T-helper 17 cell (primary cell): ENCODE measurements at places on chromosomes 12 and 14. TPM values are rescaled to one million over a fixed set of nuclear protein-coding genes. Genes with fewer than 3 reads are reported as not detected.

KLRC3 gene
- not detected for total RNA-seq

DNA sequence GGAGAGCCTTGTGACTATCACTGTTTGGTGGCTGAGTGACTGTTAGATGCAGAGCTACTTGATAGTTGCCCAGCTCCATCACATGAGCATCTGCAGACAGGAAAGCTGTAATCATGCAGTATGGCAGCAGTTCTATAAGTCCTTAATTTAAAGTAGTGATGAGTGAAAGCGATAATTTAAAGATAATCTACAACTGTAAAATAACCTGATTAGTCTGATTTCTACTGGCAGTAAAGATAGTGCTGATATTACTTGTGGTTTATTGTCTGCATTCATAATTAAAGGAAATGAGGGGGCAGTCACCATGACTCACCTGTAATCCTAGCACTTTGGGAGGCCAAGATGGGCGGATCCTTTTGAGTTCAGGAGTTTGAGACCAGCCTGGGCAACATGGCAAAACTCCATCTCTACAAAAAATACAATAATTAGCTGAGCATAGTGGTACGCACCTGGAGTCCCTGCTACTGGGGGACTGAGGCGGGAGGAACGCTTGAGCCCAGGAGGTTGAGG is 41.2 kb upstream of the PLEKHD1 start:
- DNase-seq = no peak
- no peak overlapping the region for H3K4me3 ChIP-seq
- no peaks in the 10 kb centered on the region for H3K27me3 ChIP-seq
- no peak overlapping the region for H3K27ac ChIP-seq

- H3K36me3 ChIP-seq = peaks cover 3% of the 10 kb centered on the region
- H3K27me3 ChIP-seq = no peaks in the 10 kb centered on the region
- H3K4me3 ChIP-seq = peak overlapping the region; percentile 7
- peak overlapping the region; percentile 59 for H3K27ac ChIP-seq
- peaks cover 11% of the 10 kb centered on the region for H3K4me1 ChIP-seq
Measured at GRCh38 chr12:96295532-96296160, 101.5 kb downstream of the ELK3 start.

DNA sequence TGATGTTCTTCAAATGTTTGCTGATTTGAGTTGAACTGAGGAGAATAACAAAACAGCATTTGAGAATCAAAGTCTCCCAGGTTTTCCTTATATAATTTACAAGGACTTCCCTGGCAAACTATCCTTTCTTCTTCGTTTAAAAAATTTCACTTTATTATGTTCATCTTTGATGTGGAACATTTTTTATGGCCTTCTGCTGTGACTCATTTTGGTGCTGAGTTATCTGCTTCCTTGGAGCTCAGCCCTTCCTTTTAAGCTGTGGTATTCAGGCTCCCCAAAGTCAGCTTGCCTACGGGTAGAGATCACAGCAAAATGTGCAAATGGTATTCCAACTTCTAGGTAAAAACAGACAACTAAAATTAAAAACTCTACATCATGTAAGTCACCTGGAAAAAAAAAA is 1.4 kb upstream of the ANO4 start:
- no peak for DNase-seq
- no peak overlapping the region for H3K4me3 ChIP-seq
- no peaks in the 10 kb centered on the region for H3K36me3 ChIP-seq
- no peak overlapping the region for H3K27ac ChIP-seq

GRCh38 chr12:75505706-75506312 is 5.6 kb downstream of the KRR1 start:
- H3K27ac ChIP-seq = no peak overlapping the region
- no peak for DNase-seq
- H3K27me3 ChIP-seq = no peaks in the 10 kb centered on the region
- peaks cover 4% of the 10 kb centered on the region for H3K36me3 ChIP-seq
- peak overlapping the region; percentile 19 for H3K4me3 ChIP-seq

COX8C gene
- not detected for total RNA-seq

DNA sequence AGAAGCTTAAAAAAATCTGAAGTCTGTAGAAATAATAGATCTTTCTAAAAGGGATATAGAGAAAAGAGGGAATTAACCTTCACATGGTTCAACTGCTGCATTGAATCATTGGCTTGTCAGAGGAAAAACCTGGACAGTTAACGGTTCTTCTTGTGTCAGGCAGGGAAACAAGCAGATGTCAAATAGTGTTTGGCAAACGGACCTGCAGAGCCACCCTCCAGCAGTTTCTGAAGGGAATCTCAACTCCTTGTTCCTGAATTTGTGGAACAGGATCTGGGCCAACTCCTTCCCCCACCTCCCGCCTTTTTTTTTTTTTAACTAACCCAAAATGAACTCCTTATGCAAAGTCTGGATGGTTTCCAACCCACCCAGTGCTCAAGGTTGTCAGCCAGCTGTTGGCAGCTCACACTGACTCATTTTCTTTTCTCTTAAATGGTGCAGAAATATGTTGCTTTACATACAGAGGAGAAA is 187.3 kb downstream of the CAND1 start:
- DNase-seq = no peak
- H3K27ac ChIP-seq = no peak overlapping the region
- H3K4me1 ChIP-seq = peaks cover 15% of the 10 kb centered on the region
- no peaks in the 10 kb centered on the region for H3K27me3 ChIP-seq

TAS2R30 gene
- 4.9 TPM for total RNA-seq

DNA sequence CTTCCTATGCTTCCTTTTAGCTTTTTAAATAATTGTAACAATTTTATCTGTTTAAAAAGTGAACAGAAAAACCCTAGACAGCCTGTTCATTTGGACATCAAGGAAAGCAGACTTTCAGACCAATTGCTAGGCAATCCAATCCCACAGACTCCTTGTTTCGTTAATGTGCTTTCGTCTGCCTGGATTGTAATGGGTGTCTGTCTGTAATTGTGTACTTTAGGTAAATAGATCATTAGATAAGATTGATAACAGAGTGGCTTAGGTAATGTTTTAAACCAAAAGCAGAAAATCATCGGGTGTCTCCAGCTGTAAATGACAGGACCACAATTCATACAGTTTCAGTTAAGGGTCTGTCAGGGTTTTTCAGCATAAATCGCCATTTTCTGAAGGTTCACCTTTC is 19.6 kb downstream of the CCDC60 start:
- no peak overlapping the region for H3K27ac ChIP-seq
- no peak overlapping the region for H3K4me3 ChIP-seq
- no peaks in the 10 kb centered on the region for H3K36me3 ChIP-seq
- DNase-seq = no peak
- no peaks in the 10 kb centered on the region for H3K27me3 ChIP-seq

LUM gene
- not detected for total RNA-seq

RNASE1 gene
- not detected for total RNA-seq

GRCh38 chr12:118611295-118611694 is 234.9 kb downstream of the SUDS3 start:
- no peak overlapping the region for H3K4me3 ChIP-seq
- no peaks in the 10 kb centered on the region for H3K4me1 ChIP-seq
- no peaks in the 10 kb centered on the region for H3K27me3 ChIP-seq
- DNase-seq = no peak
- no peaks in the 10 kb centered on the region for H3K36me3 ChIP-seq

DNA sequence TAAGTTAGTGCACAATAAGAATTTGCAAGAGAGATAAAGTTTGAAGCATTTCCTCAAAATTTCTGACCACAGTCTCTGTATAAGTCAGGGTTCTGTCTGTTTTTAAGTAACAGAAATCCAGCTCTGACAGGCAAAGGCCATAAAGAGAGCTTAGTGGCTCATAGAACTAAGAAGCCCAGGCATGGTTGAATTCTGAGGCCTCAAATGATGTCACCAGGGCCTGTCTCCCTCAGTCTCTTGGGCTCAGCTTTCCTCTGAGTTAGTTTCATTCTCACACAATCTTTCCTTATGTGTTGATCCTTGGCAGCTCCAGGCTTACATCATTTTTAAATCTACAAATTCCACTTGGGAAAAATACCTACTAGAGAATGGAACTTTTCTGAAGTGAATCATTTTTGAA is 173.4 kb upstream of the ATP2B1 start:
- H3K36me3 ChIP-seq = no peaks in the 10 kb centered on the region
- peaks cover 28% of the 10 kb centered on the region for H3K4me1 ChIP-seq
- no peak for DNase-seq
- H3K27ac ChIP-seq = peak overlapping the region; percentile 98

GRCh38 chr12:16763901-16764300 is 157.9 kb upstream of the LMO3 start:
- H3K27me3 ChIP-seq = no peaks in the 10 kb centered on the region
- DNase-seq = no peak
- no peak overlapping the region for H3K4me3 ChIP-seq
- no peaks in the 10 kb centered on the region for H3K36me3 ChIP-seq
- H3K4me1 ChIP-seq = no peaks in the 10 kb centered on the region

GPR162 gene
- total RNA-seq = not detected

DNA sequence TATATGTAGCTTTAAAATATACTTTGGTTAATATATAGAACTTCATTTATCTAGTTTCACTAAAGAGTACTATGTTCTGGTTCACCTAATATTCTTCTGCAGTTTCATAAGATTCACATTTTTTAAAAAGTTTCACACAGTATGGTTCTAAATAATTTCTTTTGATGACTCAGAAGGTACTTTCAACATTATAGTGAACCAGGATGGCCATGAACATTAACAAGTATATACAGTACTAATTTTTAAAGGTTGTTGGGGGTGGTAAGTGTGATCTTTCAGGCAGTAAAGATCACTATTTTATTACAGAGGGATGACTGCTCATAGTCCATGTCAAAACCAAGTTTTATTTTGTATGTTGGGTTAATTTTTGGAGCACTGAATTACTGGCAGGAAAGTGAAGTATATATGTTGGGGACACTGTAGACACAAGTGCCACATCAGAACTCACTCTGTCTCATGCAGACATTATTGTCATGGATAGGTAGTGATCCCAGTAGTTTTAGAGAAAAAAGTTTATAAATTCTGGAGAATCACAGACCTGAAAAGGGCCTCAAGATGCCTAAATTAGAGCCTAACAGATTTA is 60.0 kb downstream of the DCAF5 start:
- H3K4me3 ChIP-seq = no peak overlapping the region
- no peak for DNase-seq
- peak overlapping the region; percentile 91 for H3K27ac ChIP-seq
- peaks cover 4% of the 10 kb centered on the region for H3K36me3 ChIP-seq
- H3K4me1 ChIP-seq = peaks cover 14% of the 10 kb centered on the region
- no peaks in the 10 kb centered on the region for H3K27me3 ChIP-seq

NAV3 gene
- total RNA-seq = 0.08 TPM

GPR135 gene
- 2.8 TPM for total RNA-seq

- H3K27ac ChIP-seq = no peak overlapping the region
- H3K36me3 ChIP-seq = peaks cover 2% of the 10 kb centered on the region
- H3K4me1 ChIP-seq = peaks cover 53% of the 10 kb centered on the region
- no peaks in the 10 kb centered on the region for H3K27me3 ChIP-seq
Measured at GRCh38 chr12:42135259-42135814, 9.3 kb downstream of the GXYLT1 start.

- peaks cover 11% of the 10 kb centered on the region for H3K27me3 ChIP-seq
- H3K4me1 ChIP-seq = no peaks in the 10 kb centered on the region
- DNase-seq = no peak
- H3K36me3 ChIP-seq = no peaks in the 10 kb centered on the region
- no peak overlapping the region for H3K4me3 ChIP-seq
- H3K27ac ChIP-seq = no peak overlapping the region
Measured at GRCh38 chr14:33511851-33512640, 438.8 kb downstream of the EGLN3 start.

DNA sequence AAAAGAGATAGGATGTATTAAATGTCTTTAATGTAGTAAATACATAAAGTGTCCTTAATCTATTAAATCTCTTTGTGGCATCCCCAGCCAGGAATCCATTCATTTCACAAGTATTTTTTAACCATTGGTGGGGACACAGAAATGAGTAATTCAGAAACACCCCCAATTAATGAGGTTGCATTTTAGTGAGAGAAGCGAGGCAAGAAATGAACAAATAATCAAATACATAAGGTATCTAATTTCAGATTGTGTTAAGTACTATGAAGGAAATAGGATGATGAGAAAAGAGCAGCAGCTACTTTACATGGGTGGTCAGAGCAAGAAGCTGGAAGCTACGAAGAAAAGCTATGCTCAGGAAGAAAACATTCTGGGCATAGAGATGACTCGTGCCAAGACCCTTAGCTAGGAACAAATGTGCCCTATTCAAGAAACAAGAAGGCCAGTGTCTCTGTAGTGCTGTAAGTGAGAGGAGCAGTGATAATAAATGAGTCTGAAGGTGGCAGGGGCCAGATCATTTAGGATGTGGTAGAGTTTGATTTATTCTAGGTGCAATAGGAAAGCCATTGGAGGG is 60.5 kb upstream of the IGF1 start:
- H3K36me3 ChIP-seq = no peaks in the 10 kb centered on the region
- no peak overlapping the region for H3K27ac ChIP-seq
- peaks cover 21% of the 10 kb centered on the region for H3K27me3 ChIP-seq
- no peaks in the 10 kb centered on the region for H3K4me1 ChIP-seq
- H3K4me3 ChIP-seq = no peak overlapping the region

- peaks cover 39% of the 10 kb centered on the region for H3K27me3 ChIP-seq
- no peak overlapping the region for H3K27ac ChIP-seq
- H3K4me1 ChIP-seq = peaks cover 4% of the 10 kb centered on the region
- DNase-seq = no peak
Measured at GRCh38 chr12:117850048-117850447, 118.7 kb downstream of the KSR2 start.

HOXC12 gene
- not detected for total RNA-seq

CD163L1 gene
- total RNA-seq = 0.08 TPM

BDKRB2 gene
- not detected for total RNA-seq

CCDC197 gene
- not detected for total RNA-seq

GUCY2C gene
- not detected for total RNA-seq

DNA sequence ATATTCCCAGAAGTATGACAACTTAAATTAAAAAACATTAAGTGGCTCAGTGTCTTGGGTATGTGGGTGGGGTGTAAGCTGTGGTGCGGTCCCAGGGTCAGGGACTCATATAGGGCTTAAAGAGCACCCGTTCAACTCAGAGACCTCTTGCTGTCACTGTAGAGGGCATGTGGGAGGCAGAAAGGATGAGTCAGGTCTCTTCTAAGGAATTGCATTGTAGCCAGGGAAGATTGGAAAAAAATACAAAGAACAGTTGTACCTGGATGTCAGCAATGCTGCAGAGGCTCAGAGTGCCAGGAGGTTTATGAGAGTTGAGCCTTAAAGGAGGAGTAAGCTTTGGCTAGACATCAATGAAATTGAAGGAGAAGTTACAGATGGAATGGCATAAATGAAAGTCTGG is 104.1 kb downstream of the MYRFL start:
- peaks cover 3% of the 10 kb centered on the region for H3K36me3 ChIP-seq
- no peaks in the 10 kb centered on the region for H3K4me1 ChIP-seq
- DNase-seq = no peak

DNA sequence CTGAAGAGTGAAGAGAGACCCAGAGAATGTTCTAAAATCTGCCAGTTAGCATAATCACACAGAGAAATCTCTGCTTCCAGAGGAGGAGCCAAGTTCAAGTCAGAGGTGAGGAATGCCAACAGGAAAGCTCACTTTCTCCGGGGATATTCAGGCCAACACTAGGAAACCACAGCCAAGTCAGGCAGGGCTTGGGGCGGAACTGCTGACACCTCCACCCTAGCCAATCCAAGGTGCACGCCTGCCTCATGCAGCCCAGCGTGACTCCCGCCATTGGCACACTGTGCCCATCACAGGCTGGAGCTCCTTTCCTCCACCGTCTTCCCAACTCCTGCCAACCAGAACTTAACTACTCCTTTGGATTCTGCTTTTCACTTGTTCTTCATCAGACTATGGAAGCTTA is 374.3 kb upstream of the CCDC196 start:
- no peak for DNase-seq
- H3K36me3 ChIP-seq = peaks cover 4% of the 10 kb centered on the region
- H3K27me3 ChIP-seq = peaks cover 6% of the 10 kb centered on the region
- H3K27ac ChIP-seq = no peak overlapping the region
- H3K4me1 ChIP-seq = no peaks in the 10 kb centered on the region
- H3K4me3 ChIP-seq = no peak overlapping the region

GRCh38 chr14:73662487-73662943 is 17.7 kb downstream of the DNAL1 start:
- no peak overlapping the region for H3K27ac ChIP-seq
- no peak overlapping the region for H3K4me3 ChIP-seq
- DNase-seq = no peak
- peaks cover 7% of the 10 kb centered on the region for H3K36me3 ChIP-seq
- H3K4me1 ChIP-seq = peaks cover 4% of the 10 kb centered on the region
- H3K27me3 ChIP-seq = no peaks in the 10 kb centered on the region
